ENCODE measurements at places on chromosomes 7 and 10.

- no peak for DNase-seq
Observed at GRCh38 chr10:127035827-127036226, 130.6 kb downstream of the DOCK1 start.

DNA sequence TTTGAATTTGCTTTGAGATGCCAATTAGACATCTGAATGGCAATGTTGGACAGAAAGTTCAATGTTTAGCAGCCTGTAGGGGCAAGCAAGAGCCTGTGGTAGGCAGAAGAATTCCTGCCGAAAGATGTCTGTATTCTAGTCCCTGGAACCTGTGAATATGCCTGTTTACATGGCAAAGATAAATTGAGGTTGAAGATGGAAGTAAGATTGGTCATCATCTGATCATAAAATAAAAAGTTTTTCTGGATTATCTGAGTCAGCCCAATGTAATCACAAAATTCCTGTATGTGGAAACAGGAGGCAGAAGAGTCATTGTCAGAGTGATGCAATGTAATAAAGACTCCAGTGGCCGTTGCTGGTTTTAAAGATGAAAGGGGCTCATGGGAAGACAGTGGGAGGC, 430.5 kb downstream of the MDFIC start:
- DNase-seq = no peak

DNA sequence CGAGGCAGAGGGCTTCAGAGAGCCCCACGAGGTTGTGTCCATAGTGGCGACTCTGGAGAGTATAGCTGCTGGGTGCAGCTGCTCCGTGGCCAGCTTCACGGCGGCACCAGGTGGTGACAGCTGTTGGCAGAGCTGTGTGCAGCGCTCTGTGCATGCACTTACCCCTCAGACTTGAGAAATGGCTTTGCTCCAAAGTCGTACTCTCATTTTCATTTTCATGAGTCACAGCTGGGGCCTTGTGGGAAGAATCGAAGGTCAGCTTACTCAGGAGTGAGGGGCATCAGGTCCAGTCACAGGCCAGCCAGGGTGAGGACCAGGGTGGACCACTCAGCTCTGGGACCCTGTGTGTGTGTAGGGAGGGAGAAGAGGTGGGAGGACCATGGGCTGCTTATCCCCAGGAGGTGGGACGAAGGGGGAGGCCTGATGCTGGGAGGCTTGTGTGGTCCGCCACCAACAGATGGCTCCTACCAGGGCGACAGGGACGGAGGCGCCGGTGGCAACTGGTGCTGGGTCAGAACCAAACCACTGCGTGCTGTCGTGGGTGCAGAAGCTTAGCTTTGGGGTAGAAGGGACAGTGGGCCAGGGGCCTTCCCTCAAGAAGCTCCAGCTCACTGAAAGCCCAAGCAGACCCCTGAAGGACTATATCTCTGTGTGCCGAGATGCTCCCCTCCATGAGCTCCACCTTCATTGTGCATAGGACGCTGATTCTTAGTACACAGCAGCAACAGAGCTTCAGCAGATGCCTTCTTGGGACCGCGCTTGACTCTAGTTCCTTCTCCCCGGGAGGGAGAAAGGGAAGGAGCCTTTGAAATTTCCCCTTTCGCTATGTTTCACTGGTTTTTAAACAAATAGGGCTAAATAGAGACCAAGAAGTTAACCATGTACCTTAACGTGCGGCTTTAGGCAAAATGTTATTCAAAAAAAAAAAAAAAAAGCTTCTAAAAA, 225.0 kb downstream of the CELF2 start:
- no peak for DNase-seq

DNA sequence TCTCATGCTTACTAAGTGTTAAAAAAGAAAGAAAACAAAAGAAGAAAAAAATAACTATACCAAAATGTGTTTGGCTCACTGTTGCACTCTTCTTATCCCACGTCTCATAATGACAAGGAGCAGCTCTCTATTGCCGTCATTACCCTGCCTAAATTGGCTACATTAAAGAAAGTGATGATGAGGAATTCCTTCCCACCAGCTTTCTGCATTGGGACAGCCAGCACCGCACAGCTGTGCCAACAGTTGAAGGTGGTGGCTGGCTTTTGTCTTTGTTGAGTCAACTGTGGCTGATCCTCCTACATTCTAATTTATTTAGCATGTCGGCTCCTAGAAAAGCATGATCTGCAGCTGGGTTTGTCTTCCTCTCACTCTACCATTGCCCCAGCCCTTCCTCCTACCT, 751.8 kb downstream of the KCNMA1 start:
- DNase-seq = no peak

- no peak for DNase-seq
Observed at GRCh38 chr7:155204744-155205367, 92.8 kb upstream of the INSIG1 start.

DNA sequence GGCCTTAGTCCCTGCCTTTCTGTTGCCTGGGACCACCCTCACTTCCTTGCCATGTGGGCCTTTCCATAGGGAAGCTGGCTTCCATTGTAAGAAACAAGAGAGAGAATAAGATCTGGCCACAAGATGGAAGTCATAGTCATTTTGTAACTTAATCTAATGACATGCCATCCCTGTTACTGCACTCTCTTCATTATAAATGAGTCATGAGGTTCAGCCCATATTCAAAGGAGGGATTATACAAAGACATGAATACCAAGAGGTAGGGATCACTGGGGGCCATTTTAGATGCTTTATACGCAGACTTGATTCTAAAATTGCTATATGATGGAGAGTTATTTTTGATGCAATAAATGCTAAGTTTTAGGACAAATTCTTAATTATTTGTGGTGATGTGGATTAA, 75.2 kb upstream of the CELF2 start:
- no peak for DNase-seq

- peak; percentile 65 for DNase-seq
Observed at GRCh38 chr10:49594594-49594993, 15.5 kb upstream of the SLC18A3 start.

DNA sequence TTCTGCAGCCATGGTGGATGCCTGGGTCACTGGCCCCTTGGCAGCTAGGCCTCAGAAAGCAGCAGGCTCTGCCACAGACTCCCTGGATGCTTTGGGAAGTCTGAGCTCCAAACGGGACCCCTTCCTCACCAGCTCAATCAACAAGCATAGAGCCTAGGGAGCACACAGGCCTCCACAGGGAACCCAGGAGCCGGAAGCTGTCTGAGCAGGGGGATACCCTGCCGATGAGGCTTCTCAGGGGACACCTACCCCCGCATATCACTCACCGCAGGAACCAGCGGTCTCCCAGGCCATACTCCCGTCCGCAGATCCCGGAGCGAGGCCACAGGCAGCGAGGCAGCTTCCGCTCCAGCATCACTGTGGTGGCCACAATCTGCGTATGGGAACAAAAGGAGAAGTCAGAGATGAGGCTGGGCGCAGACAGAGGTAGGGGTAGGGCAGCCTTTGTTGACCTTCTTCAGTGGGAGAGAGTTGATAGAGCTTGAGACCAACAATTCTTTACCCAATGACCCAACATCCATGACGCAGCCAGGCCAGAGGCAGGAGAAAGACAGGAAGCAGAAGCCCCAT, 13.4 kb downstream of the TRPV6 start:
- DNase-seq = no peak

GRCh38 chr7:143172354-143172753, 10.9 kb upstream of the TAS2R39 start:
- DNase-seq = no peak

DNA sequence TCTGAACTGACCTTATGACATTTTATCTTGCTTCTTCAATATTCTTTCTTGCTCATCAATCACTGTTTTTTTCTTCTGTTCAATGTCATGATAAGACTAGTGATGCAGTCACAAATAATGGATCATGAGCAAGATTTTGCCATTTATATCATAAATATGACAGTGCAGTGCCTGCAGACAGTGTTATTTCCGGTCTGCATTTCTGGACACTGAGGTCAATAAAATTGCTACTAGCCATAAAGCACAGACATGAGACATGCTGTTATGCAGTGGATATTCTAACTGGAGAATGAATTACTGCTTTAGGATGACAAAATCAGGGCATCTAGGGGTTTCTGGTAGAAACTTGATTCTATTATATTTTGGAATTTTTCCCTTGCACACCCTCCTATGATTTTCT, 1509.7 kb upstream of the LRRTM3 start:
- no peak for DNase-seq

DNA sequence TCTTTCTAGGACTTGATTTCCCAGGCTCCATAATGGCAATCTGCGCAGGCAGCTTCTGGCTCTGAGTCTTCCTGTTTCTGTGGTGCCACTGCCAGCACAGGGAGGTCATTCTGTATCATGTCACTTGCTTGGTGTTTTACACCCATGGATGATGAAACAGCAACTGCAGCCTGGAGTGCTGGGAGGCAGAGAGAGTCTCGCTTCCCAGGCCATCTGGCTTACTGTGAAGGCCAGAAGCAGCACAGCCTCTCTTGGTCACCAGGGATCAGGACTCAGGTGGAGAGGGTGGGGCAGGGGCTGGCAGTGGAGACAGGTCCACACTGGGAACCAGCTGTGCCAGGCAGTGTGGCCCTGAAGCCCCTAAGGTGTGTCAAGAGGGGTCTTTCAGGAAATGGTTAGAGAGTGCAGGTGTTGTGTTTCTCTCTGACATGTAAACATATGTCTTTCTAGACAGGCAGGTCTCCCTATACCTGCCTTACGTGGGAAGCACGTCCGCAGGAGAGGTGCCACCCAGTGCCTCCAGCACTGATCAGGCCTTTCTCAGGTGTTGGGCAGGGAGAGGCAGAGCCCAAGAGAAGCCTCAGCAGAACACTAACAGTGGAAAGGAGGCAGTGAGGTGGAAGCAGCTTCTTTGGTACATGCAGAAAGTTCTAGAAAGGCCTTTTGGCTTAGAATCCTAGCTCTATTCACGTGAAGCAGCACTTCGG, 71.4 kb downstream of the INSIG1 start:
- no peak for DNase-seq

- no peak for DNase-seq
Observed at GRCh38 chr7:137953043-137953664, 48.7 kb downstream of the CREB3L2 start.

DNA sequence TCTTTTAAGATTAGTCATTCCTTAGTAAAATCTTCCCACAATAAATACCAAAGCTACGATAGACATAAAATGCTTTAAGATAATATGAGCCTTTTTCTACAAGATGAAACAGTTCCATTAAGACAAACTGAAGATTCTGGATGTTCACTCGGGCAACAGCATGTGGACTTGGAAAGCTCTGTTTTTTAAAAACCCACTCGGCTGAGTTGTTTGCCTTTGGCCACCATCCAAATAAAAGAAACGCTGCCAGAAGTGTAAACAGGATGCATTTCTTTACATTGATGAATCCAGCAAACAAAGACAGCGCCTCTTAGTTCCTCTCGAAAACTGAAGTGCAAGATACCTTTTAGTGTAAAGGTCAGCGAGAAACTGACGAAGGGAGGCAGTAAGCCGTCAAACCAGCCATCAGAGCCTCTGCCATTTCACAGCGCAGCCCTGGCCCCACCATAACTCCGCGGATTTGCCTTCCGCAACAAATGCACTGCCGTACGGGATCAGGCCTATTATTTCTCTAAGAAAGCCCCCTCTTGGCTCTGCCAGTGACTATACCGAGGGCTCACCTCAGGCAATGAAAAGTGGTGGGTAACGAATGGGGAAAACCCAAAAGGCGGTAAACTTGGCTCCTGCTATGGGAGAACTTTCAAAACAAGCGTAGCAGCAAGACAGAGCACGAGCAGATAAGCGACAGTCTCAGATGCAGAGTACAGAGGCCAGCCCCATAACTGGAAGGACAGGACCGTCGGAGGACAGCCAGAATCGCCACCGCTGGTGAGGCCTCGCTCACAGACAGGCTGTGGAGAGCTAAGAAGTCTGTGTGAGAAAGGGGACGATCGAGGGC, 41.4 kb downstream of the GNA12 start:
- DNase-seq = no peak

- DNase-seq = no peak
Observed at GRCh38 chr10:69885379-69886013, 83.8 kb downstream of the COL13A1 start.

Measured in Peyer's patch (tissue), 4 donors.